Muscle of leg (tissue), 16 donors: ENCODE measurements at places on chromosomes 13 and 19. TPM values are rescaled to one million over a fixed set of nuclear protein-coding genes. Genes with fewer than 3 reads are reported as not detected.

DNA sequence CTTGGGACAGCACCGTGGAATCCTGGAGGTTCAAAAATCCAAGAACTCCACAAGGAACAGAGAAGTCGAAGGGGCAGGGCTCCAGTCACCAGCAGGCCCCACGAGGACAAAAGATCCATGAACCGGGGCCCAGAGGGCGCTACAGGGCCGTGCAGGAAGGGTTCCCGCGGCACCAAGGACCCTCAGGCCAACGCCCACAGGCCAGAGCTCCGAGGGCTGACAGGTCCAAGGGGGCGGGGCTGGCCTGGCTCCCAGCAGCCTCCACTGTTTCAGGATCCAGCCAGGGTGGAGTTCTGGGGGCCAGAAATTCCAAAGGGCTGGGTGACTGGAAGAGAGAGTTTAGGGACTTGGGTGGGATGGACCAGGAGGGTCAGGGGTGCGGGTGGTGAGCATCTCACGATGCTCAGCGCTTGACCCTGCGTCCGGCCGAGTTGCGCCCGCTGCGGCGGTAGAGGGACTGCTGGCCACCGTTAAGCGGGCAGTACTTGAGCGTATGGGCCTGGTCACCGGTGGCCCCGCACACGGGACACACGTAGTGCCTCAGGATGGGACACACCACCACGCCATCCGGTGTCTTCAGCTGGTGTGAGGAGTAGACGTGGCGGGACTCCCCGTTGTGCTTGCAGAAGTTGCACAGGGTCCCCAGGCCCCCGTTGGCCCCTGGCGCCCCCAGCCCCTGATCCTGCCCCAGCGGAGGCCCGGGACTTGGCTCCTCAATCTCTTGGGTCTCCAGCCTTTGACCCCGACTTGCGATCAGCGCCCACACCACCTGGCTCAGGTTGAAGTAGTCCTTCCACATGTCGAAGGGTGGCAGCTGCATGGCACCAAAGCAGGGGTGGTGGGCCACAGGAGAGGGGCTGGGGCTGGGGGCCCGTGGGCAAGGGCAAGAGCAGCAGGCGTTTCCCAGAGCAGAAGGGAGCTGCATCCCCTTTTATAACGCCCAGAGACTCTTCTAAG is at the start of gene NANOS2:
Gene NANOS2 (minus strand): TSS at position 905 of the 957 bp plus-strand sequence. CDS start 85 bp downstream, at position 820.
- no peak for DNase-seq

- DNase-seq: no peak
Observed at GRCh38 chr13:90565985-90566713, 781.3 kb upstream of the MIR17HG start.

HIF3A gene
- polyA plus RNA-seq: 151 TPM

- peak; percentile 90 for DNase-seq
Observed at GRCh38 chr19:58021541-58022282, 12.1 kb upstream of the ZSCAN1 start.

LIM2 gene
- polyA plus RNA-seq: not detected

GRCh38 chr19:48913114-48913889 is 13.2 kb downstream of the NUCB1 start:
- no peak for DNase-seq
